ENCODE measurements at places on chromosomes 1 and 21.
A peak's percentile ranks its signal among the peaks of the same experiment; 100 is the strongest.

DNA sequence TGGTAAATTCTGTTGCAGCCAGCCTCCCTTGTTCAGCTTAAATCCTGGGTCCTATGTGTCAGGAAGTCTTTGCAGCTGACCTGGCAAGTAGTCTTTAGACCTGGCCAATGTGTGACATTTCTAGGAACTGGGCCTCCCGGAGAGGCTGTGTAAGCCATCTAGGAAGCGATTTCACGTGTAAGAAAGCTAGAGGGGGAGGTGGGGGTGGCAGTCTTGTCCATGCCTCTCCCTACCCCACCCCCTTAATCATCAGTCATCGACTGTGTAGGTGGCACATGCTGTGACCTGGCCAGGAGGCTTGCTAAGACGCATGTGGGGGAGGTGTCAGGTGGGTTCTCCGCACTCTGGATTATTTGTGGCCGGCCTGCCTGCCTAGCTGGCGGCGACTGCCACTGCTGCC, 8.4 kb downstream of the C1orf226 start:
- H3K27ac ChIP-seq: no peak overlapping the region
- no peak for DNase-seq
- H3K36me3 ChIP-seq: no peaks in the 10 kb centered on the region
- no peak overlapping the region for H3K4me3 ChIP-seq

GRCh38 chr1:104353580-104353979, 603.9 kb downstream of the AMY1C start:
- DNase-seq: no peak
- no peaks in the 10 kb centered on the region for H3K27me3 ChIP-seq
- no peak overlapping the region for H3K4me3 ChIP-seq
- H3K27ac ChIP-seq: no peak overlapping the region
- H3K4me1 ChIP-seq: no peaks in the 10 kb centered on the region

DNA sequence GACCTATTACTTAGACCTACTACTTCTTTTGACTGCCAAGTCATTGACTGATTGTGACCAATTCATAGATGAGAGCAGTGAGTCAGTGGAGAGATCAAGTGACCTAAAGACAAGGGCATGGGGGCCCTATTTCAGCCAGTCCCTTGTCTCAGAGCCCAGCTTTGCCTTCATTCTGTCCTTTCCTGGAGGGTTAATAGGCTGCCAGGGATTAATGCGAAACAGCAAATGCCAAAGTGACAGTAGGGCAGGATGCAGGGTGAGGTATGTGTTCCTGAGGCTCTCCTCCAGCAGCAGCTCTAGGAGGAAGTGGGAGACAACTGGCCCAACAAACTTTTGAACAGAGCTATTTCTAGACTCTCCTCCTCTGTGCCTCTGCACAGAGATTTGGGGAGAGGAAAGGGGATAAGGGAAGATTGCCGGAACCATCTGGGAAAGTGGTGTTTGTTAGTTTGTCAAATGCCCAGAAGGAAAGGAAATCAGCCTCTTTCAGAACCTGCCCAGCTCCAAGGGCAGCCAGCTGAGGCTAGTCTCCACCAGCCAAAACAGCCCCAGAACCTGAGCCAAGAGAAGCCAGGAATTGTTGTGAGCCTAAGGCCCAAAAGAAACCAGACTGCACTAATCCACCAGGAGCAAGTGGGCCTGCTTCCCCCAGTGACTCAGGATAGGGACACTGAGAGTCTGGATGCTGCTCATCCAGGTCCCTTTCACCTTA, 4.9 kb upstream of the S100A3 start:
- no peaks in the 10 kb centered on the region for H3K36me3 ChIP-seq
- no peak for DNase-seq
- H3K4me3 ChIP-seq: no peak overlapping the region
- H3K27ac ChIP-seq: peak overlapping the region; percentile 25
- H3K4me1 ChIP-seq: peaks cover 56% of the 10 kb centered on the region

GRCh38 chr1:44044071-44044801, 13.0 kb upstream of the SLC6A9 start:
- H3K27me3 ChIP-seq: no peaks in the 10 kb centered on the region
- H3K36me3 ChIP-seq: no peaks in the 10 kb centered on the region
- H3K4me1 ChIP-seq: peaks cover 7% of the 10 kb centered on the region
- H3K4me3 ChIP-seq: no peak overlapping the region
- no peak overlapping the region for H3K27ac ChIP-seq
- peak; percentile 24 for DNase-seq

GRCh38 chr1:58687516-58687915, 12.3 kb downstream of the MYSM1 start:
- H3K4me1 ChIP-seq: no peaks in the 10 kb centered on the region
- no peaks in the 10 kb centered on the region for H3K27me3 ChIP-seq
- H3K27ac ChIP-seq: no peak overlapping the region
- no peak for DNase-seq

DNA sequence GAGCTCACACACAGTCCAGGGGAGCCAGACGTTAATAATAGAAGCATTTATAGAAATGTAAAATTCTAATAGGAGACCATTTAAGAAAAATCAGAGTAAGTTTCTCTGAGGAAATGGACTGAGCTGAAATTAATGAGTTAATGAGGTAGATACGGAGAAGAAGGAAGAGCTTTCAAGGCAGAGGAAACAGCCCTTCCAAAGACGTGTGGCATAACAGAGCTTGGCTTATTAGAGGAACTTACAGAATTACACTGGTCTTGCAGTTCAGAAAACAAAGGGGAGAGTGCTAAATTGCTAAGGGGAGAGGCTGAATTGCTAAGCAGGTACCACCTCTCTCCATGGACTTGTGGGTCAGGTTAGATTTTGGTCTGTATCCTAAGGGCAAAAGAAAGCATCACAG, 8.2 kb upstream of the PIGK start:
- H3K4me3 ChIP-seq: no peak overlapping the region
- H3K4me1 ChIP-seq: no peaks in the 10 kb centered on the region
- no peak for DNase-seq
- no peaks in the 10 kb centered on the region for H3K36me3 ChIP-seq
- no peaks in the 10 kb centered on the region for H3K27me3 ChIP-seq

DNA sequence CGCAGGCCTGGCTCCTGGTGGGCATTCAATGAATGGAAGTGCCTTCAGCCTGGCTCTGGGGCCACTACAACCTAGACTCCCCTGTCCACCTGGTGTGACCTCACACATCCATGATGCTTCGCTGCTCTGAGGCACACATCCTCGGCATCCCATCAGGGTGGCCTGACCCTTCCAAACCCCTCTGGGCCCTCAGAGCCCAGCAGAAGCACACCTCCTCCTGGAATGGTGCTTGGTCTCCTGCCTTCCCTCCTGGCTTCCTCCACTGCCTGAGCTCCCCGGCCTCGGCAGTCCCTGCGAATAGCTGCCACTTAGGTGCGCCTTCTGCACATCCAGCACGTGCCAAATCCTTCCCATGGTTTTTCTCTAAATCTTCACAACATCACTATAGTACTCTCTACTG, 133.8 kb downstream of the GLIS1 start:
- no peak overlapping the region for H3K27ac ChIP-seq
- H3K4me1 ChIP-seq: no peaks in the 10 kb centered on the region

GRCh38 chr1:156656806-156657740, 15.2 kb downstream of the BCAN start:
- peaks cover 45% of the 10 kb centered on the region for H3K4me1 ChIP-seq
- H3K4me3 ChIP-seq: peak overlapping the region; percentile 34

DNA sequence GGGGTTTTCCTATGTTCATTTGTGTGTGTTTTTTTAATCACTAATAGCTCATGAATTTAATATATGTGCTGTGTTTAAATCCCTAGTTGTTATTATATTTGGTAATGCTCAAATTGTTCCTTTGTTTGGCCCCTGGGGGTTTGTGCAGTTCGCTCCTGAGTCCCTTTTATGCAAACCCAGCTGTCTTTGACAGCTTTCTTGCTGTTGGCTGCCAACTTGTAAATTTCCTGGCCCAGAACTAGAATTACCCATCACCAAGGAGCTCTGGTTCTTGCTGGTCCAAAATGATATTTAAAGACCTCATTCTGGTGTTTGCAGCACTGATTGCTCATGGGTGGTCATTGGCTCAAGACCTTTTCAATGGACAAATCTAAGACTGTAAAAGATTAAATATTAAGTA, 39.6 kb upstream of the PGBD5 start:
- no peak overlapping the region for H3K4me3 ChIP-seq
- H3K4me1 ChIP-seq: no peaks in the 10 kb centered on the region
- DNase-seq: no peak
- H3K27me3 ChIP-seq: peaks cover 3% of the 10 kb centered on the region
- no peak overlapping the region for H3K27ac ChIP-seq

- H3K36me3 ChIP-seq: no peaks in the 10 kb centered on the region
- peaks cover 9% of the 10 kb centered on the region for H3K27me3 ChIP-seq
- DNase-seq: no peak
- H3K4me1 ChIP-seq: no peaks in the 10 kb centered on the region
Observed at GRCh38 chr1:229940684-229941083, 126.4 kb upstream of the GALNT2 start.

DNA sequence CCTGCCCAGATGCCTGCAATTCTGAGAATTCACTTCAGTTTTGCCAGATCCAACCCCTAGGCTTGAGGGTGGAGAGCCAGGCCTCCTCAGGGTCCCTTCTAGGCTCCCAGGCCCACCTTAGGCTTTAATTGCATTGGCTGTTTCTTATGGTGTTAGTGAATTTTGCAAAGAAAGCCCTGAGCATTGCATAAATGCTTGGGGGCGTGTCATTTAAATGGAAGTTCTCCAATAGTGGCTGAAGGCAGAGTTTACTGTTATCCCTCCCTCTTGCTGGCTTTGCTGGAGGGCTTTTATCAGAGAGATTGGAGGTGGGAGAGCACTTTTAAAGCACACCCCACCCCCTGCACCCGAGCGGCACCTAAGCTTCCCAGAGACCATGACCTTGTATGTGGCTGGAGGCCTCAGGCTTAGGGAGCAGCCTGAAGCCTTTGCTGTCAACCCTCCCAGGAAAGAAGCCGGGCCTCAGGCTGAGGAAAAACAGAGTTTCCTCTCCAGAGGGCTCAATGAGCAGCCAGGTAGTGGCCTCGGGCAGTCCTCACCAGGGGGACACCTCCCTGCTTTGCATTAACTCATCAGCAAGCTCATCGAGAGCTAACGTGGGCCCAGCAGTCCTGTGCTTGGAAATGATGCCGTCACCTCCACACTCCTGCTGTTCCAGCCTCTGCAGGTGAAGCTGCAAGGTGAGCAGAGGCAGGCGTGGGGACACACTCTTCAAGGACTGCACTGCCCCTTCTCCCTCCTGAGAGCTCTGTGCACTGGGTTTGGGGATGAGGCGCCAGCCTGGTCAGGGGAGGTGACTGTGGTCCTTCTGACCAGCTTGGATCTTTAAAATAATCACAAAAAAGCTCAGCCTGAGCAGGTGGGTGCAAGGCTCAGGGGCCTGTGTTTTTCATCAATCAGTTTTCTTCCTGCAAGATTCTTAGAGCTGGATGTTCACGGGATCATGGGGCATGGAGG, 58.0 kb downstream of the STUM start:
- DNase-seq: no peak
- no peak overlapping the region for H3K27ac ChIP-seq
- H3K4me1 ChIP-seq: peaks cover 51% of the 10 kb centered on the region
- H3K27me3 ChIP-seq: no peaks in the 10 kb centered on the region
- no peaks in the 10 kb centered on the region for H3K36me3 ChIP-seq

DNA sequence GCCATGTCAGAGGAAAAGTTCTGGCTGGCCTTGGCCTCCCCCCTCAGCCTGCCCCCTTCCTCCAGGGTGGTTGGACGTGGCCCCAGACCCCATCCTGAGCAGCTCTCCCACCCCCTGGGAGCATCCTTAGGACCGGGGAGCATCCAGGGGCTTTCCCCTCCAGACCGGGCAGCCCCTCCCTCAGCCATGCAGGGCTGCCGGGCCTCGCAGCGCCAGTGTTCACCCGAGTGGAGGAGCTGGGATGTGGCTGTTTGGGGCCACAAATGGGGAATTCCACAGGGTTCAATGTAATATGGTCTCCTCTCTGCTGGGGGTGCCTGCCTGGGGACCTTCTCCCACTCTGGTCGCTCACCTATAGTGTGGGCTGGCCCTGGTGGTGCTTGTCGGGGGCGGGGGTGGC, 4.2 kb upstream of the PFKL start:
- H3K27ac ChIP-seq: no peak overlapping the region
- H3K4me3 ChIP-seq: no peak overlapping the region
- H3K27me3 ChIP-seq: peaks cover 9% of the 10 kb centered on the region
- H3K4me1 ChIP-seq: peaks cover 41% of the 10 kb centered on the region

GRCh38 chr1:175481126-175482070, 262.0 kb downstream of the TNR start:
- peaks cover 6% of the 10 kb centered on the region for H3K27me3 ChIP-seq
- H3K27ac ChIP-seq: no peak overlapping the region
- no peaks in the 10 kb centered on the region for H3K4me1 ChIP-seq
- H3K4me3 ChIP-seq: no peak overlapping the region
- DNase-seq: no peak

GRCh38 chr1:7464736-7465135, 306.4 kb upstream of the VAMP3 start:
- H3K27me3 ChIP-seq: peaks cover 2% of the 10 kb centered on the region
- DNase-seq: no peak
- no peak overlapping the region for H3K27ac ChIP-seq

DNA sequence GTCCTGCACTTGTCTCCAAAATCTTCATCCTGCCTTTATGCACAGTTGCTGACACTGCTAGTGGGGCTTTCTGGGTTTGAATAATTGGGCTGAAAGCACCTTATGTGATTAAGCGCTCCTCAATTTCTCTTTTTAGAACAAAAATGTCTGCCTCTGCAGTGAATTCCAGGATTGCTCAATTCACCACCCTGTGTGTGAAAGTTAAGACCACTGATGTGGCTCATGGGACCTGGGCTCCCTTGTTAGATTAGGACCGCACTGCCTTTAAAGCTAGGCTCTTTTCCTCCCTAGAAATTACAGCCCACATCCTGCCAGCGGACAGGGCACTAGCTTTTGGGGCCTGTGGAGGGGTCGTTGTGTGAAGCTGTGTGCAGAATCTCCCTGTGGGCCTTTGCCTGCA, 18.8 kb downstream of the KIAA1614 start:
- H3K36me3 ChIP-seq: peaks cover 17% of the 10 kb centered on the region
- no peaks in the 10 kb centered on the region for H3K27me3 ChIP-seq
- H3K27ac ChIP-seq: no peak overlapping the region
- H3K4me3 ChIP-seq: no peak overlapping the region

GRCh38 chr1:24409535-24409934, 4.0 kb downstream of the STPG1 start:
- H3K27me3 ChIP-seq: no peaks in the 10 kb centered on the region
- H3K27ac ChIP-seq: no peak overlapping the region
- no peaks in the 10 kb centered on the region for H3K36me3 ChIP-seq

GRCh38 chr1:87092846-87093245, 178.4 kb downstream of the HS2ST1 start:
- H3K36me3 ChIP-seq: no peaks in the 10 kb centered on the region
- no peak overlapping the region for H3K27ac ChIP-seq
- H3K27me3 ChIP-seq: no peaks in the 10 kb centered on the region

GRCh38 chr1:29457496-29458368, 221.4 kb downstream of the PTPRU start:
- H3K27ac ChIP-seq: no peak overlapping the region
- peak; percentile 35 for DNase-seq
- H3K4me1 ChIP-seq: no peaks in the 10 kb centered on the region
- H3K27me3 ChIP-seq: peaks cover 22% of the 10 kb centered on the region
- H3K36me3 ChIP-seq: no peaks in the 10 kb centered on the region

- no peaks in the 10 kb centered on the region for H3K27me3 ChIP-seq
- H3K4me3 ChIP-seq: no peak overlapping the region
- no peak overlapping the region for H3K27ac ChIP-seq
- DNase-seq: no peak
- H3K4me1 ChIP-seq: peaks cover 40% of the 10 kb centered on the region
Observed at GRCh38 chr1:201347498-201348210, 29.8 kb downstream of the TNNT2 start.

All from suprapubic skin (tissue), 4 donors.